GOT3 (cell line): ENCODE measurements at places on chromosomes 16 and 17.

GRCh38 chr17:51740531-51740930 lies 418.0 kb downstream of the CA10 start:
- DNase-seq = no peak

DNA sequence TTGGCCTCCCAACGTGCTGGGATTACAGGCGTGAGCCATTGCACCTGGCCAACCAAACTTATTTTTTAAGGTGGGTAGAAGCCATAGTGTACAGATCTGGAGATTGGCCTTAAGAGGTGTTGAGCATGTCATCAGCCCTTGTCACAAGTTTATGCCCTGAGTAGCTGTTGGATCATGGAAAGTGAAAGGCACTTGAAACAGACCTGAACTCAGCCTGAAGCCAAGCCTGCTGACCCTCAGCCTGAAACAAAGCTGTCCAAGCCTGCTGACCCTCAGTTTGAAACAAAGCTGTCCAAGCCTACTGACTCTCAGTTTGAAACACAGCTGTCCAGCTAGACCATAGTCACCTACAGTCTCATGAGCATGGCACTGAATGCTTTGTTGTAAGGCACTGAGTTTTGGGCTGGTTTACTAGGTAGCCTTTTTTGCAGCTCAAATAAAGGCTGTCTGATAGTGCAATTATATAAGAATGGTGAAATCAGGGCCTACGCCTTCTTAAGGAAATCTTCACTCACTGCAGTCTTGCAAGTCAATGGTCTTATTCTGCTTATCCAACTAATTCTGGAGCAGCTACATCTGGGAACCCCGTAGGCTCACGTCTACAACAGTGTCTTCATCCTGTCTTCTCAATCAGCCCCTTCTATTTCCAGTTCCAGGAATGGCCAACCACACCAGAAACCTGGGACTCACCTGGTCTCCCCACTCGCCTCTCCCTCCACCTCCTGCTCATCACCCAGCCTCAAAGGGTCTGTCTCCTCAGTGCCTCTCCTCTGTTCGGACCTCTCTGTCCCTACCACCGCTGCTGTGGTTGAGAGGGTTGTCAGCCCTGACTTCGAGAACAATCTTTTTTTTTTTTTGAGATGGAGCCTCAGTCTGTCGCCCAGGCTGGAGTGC lies 2.9 kb upstream of the NPIPB15 start:
- no peak for DNase-seq

- DNase-seq = no peak
Measured at GRCh38 chr16:14329727-14330350, 258.7 kb downstream of the MRTFB start.

DNA sequence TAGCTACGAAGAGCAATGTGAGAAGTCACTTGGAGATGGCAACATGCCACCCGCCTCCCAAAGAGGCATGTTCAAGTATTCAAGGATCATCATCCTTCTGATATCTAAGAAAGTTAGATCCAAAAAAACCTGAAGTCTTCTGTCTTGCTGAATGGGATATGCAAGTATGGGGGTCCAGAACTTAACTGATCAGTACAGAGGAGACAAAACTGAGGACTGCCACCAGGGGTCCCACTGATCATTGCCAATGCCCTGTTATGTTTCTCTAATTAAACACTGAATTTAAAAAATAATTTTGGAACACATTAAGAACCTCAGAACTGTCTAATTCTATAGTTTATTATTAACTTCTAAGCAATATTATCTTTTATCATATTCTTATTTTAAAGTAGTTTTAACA lies 99.7 kb downstream of the CDH8 start:
- no peak for DNase-seq

GRCh38 chr17:47884905-47885730 lies 10.9 kb upstream of the SP2 start:
- DNase-seq = no peak

DNA sequence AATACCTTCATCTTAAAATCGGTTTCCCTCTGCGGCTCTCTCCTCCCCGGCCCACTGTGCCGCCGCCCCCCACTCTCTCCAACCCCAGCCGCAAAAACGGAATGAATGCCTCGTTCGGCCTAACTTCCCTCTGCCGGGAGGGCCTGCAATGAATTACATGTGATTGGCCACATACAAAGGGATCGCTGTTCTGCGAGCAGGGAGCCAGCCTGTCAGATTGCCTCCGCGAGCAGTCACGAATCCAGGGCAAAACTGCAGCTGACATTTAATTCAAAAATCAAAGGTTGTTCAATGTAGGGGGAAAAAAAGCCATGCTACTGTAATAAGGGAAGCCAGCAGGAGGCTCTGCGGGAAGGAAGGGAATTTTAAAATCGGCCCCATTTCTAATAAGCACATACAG lies 84.9 kb downstream of the TBC1D16 start:
- no peak for DNase-seq

DNA sequence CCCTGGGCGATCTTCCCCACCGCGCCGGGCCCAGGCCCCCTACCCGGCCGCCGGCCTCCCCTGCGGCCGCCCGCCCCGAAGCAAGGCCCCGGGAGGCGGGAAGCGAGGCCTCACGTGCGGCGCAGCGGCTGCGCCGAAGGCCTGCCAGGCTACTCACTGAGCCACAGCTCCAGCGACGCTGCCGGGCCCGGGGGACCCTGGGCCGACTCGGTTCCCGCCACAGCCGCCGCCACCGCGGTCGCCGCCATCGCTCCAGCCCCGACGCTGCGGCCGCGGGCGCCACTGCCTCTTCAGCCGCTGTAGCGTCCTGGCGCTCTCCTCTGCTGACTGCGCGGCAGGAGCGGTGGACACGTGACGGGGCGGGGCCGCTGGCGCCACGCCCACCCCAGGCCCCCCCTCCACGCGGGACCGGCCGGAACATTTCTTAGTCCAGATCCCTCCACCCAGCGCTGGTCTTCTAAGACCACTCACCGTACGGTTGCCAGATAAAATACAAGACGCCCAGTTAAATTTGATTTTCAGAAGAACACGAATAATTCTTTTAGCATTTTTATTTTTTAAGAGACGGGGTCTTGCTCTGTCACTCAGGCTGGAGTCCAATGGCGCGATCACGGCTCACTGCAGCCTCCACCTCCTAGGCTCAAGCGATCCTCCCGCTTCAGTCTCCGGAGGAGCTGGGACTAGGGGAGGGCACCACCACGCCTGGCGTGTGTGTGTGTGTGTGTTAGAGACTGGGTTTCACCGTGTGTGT lies at the start of gene GGA2:
Gene GGA2 (minus strand): TSS at position 331 of the 751 bp plus-strand sequence. CDS start 83 bp downstream, at position 248.
- peak; percentile 48 for DNase-seq

GRCh38 chr16:1610899-1611632 lies 806 bp downstream of the IFT140 start:
- no peak for DNase-seq

DNA sequence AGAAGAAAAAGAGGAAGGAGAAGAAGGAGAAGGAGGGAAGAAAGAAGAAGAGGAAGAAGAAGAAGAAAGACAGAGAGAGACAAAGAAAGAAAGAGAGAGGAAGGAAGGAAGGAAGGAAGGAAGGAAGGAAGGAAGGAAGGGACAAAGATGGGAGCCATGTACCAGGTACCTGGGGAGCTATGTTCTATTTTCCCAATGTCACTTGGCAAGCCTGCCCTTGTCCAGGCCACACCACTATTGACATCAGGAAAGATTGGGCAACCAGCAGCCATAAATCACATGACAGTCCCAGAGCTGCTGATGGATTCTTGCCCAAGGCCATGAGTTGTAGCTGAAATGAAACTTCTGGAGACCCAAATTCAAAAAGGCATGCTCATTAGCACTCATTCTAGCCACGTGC lies 2.7 kb upstream of the CES1 start:
- DNase-seq = no peak

- DNase-seq = no peak
Measured at GRCh38 chr17:31216031-31216751, 80.8 kb downstream of the OMG start.

DNA sequence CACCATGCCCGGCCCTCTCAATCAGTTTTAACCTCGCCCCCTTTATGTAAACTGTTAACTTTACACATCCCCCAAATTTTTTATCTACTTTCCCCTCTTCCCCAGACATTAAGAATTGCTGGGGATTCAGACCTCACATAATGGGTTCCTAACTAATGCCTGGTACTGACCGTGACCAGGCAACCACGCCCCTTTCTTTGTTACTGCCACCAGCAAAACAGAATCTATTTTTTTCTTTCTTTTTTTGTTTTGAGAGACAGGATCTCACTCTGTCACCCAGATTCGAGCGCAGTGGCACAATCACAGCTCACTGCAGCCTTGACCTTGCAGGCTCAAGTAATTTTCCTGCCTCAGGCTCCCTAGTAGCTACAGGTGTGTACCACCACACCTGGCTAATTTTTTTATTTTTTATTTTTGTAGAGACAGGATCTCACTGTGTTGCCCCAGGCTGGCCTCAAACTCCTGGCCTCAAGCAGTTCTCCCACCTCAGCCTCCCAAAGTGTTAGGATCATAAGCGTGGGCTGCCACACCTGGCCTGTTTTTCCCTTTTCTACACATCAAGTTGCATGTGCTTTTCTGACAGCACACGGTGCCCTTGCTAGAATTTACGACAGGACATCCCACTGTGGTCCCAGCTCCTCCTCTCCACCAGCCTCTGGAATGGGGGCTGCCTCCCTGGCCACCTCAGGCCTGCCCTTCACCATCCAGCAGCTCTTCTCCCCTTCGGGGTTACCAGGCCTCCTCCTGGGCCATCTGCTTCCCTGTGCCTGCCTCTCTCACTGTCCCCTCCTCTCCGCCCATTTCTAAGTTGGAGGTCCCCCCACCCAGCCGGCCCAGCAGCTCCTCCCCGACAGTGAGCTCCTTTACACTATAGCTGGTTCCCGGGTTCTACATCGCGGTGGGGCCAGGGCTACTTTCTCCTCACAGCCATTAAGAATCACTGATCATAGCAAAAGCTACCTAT lies 10.8 kb downstream of the CPNE2 start:
- no peak for DNase-seq

DNA sequence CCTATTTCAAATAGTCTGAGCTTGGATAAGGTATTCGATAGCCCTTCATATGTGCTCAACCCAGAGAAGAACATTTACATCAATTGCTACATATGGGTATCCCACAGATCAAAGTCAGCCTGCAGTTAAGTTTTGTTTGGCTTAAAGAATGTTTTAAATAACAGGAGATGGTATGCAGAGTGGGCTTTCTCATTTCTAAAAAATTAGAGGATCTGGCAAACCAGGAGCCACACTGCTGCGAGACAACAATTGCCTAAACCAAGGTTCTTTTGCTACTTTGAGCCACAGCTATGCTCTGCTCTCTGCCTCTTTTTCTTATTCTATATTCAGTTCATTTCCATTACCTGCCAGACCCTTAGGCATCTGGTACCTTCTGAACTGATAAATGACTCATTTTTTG lies 30.2 kb upstream of the ARHGAP44 start:
- no peak for DNase-seq

DNA sequence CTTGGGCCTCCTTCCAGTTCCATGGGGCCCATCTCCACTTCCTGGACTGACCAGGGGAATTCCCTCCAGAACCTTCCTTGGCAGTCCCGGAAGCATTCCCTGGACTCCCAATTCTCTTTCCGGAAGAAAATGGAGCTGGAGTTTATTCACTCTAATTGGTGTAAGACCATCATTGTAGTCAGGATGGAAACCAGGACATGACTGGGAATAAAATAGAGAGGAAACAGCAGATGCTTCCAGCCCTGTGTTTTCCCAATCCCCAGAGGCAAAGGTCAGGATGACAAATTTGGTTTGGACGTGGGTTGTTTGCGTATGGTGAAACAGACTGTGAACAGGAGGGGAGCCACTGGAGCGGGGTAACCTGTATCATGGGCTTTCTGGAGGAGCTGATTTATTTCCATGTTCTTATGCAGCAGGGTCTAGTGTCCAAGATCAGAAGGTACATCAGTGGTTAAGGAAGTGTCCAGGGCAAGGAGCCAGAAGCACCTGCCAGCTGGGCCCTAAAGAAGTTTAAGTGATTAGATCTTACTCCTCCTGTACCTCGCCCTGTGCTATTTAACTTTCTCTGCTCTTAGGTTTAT lies 8.5 kb upstream of the LONP2 start:
- no peak for DNase-seq

- DNase-seq = no peak
Measured at GRCh38 chr16:31010585-31011325, at the start of gene STX1B. Gene STX1B, minus strand, starts transcription at chr16:31010638. Its CDS starts 242 bp downstream, at chr16:31010396.

DNA sequence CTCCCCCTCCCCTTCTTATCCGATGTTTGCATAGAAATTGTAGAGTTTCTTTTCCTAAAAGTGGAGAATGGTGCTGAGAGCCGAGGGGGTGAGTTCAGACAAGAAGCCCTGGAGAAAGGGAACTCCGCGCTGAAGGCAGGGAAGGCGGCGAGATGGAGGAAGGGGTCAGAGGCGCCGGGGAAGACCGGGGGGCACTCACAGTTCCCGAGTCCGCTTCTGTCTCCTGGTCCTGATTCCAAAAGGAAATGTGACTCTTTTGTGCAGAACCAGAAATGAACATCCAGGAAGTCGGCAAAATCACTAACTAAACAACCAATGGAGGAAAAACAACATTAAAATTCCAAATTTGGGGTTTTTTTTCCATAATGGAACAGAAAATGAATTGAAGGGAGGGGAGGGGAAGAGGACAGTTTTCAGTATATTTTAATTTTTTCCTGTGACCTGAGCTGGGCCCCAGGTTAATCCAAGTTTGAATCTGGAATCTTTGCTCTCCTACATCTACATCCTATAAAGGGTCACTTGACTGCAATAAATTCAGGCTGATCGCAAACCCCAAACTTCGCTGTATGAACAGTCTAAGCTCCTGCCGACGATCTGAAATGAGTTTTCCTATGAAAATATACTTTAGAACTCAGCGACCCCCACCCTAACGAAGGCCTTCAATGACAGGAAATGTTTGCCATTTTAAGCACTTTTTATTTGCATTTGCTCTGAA lies 252.3 kb downstream of the C16orf95 start:
- no peak for DNase-seq
